AML-193 (cell line): ENCODE measurements at places on chromosomes 12 and 14.

DNA sequence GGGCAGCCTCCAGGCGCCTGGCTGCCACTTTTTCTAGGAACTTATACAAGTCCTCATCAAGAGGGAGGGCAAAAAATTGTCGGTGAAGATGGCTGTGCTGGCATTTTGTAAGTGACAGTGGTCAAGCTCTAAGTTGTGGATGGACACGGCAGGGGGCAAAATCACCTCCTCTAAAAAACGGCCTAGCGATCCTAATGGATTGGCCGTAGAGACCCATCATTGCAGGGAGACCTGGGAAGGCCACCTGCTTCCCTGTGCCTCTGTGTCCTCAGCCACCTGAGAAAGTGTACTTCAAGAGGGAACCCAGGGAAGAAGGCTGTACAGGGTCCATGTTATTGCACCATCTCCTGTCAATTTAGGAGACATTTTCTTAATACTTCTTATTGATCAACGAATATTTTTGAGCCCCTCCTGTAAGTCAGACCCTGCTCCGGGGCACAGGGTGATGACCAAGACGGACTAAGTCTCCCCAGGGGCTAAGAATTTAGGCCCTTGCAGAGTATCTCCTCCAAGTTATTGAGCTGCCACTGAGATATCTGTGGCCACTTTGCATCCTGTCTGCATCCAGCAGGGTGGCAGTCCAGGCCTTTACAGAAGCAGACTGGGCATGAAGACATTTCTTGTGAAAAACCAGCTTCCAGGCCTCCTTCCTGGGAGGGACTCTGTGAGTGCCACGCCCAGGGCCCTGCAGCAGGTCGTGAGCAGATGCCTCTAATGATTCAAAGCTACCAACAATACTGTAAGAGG, 40.5 kb downstream of the PSMA6 start:
- peak; percentile 16 for DNase-seq

GRCh38 chr14:54188064-54188666, 208.6 kb upstream of the CDKN3 start:
- no peak for DNase-seq

DNA sequence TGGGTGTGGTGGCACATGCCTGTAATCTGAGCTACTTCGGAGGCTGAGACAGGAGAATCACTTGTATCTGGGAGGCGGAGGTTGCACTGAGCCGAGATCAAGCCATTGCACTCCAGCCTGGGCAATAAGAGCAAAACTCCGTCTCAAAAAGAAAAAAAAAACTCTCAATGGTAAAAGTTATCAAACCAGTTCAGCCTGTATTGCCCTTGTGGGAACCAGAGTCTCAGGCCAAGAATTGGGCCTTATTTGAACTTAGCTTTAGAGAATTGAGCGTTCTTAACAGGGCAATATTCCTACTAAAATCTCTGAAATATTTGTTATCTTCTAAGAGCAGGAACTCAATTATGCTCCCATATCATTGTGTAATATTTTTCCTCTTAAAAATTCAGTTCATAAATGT, 7.7 kb upstream of the MDM2 start:
- no peak for DNase-seq

GRCh38 chr12:51846911-51847642, 1.4 kb downstream of the FIGNL2 start:
- DNase-seq, result no peak

GRCh38 chr14:70011098-70011497, 131.9 kb downstream of the SMOC1 start:
- DNase-seq, result no peak

DNA sequence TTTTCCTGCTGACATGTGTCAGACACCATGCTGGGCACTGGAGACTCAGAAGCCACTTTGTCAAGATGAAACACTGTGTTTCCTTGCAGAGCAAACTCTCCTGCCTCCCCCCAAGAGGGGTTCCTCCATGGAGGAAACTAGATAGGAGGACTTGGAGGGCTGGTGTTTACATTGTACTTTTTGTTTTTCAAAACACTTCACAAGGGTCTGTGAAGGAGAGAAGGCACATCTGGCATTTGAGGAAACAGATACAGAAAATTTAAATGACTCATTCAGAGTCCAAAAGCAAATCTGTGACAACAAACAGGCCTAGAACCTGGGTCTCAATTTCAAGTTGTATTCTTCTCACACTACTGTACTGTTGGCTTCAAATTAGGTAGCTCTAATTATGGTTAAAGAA, 6.7 kb upstream of the CDKL1 start:
- DNase-seq, result no peak

DNA sequence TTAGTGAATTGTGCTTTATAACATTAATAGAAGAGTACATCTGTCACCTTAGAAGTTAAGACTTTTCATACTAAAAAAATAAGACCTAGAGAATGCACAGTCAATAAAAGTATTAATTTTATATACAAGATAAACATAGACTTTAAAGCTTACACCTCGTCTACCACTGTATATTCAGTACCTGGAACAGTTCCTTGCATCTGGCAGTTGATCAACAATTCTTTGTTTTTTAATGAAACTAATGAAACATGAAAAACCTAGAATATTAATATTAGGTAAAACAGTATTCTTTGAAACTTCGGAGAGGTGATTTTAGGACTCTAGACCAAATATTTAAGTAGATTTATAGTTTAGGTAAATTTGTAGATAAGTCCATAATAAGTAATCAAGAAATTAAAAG, 4.3 kb downstream of the GOLT1B start:
- DNase-seq, result no peak
